Stimulated activated CD8-positive, alpha-beta memory T cell treated with anti-CD3 and anti-CD28 coated beads, Interleukin-7, amount 100 ng/mL, for 1 hour (primary cell): ENCODE measurements at places on chromosomes 13 and 19.

DNA sequence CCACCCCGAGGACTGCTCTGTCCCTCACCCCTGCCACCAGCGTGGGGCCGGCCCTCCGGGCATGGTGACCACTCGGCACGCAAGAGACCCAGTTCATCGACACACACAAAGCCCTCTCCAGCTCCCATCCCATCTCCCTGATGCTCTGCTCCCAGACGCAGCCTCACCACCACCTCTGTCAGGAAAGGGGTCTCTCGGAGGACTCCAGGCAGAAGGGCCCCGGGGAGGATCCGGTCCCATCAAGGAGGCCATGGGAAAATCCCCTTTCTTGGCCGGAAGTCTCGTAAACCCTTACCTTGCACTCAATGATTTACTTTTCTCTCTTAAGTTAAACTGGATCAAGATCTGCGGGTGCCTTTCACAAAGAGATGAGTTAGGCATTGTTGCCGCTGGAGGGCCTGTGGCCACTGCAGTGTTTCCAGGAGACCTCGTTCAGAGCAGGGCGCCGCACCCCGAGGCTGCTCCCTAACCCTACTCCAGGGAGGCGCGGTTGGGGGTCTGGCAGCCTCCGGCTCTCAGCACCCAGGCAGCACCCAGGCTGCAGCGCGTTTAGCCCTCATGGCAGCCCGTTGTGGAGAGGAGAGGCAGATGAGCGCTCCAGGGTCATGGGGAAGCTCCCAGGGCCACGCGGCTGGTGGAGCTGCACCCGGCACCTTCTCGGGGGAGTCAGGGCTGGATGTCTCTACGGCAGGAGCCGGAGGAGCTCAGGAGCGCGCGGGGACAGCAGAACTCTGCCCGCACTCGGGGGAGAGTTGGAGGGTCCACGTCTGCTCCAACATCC lies 31.0 kb downstream of the C2CD4C start:
- no peak for DNase-seq

DNA sequence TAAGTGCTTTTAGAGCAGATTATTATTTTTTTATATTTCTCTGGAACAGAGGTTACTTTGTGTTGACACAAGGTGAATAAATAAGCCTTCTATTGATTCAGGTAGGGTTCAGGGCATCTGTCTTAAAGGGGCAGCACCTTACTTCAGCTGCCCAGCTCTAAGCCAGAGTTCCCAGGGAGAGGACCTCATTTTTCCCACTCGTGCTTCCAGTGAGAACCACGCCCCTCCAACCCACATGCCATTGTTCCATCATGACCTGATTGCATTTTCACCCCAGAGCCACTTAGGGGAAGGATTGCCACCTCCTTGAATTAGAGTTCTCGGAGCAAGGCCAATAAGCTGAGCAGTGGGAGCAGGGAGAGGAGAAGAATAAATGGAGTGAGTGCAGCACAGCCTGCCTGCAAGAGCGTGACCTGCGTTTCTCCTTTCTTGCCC lies 104.3 kb upstream of the FRY start:
- no peak for DNase-seq

DNA sequence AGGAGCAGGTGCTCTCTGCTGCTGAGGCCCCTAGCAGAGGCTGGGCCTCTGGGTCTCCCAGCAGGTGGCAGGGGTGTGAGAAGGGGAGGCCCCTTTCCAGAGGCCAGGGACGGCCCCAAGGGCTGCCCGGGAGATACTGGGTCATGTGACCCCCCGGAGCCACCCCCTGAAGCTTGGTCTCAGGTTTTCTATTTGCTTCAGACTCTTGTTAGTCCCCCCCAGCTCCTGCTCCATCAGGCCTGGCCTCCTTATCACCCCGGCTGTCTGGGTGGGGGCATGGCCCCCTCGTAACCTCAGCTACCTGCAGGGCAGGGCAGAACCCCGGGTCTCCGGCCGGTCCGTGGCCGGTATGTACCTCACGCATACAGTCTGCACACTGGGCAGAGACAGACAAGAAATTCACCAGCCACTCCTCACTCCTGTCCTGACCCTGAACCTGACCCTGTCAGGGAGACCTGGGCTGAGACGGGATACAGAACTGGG lies 13.2 kb upstream of the TCF3 start:
- no peak for DNase-seq

- DNase-seq, result no peak
Observed at GRCh38 chr13:102582256-102582655, 14.5 kb upstream of the TPP2 start.

- no peak for DNase-seq
Observed at GRCh38 chr19:418761-419671, 10.1 kb upstream of the C2CD4C start.

GRCh38 chr13:34469196-34469986 lies 472.7 kb upstream of the NBEA start:
- no peak for DNase-seq

DNA sequence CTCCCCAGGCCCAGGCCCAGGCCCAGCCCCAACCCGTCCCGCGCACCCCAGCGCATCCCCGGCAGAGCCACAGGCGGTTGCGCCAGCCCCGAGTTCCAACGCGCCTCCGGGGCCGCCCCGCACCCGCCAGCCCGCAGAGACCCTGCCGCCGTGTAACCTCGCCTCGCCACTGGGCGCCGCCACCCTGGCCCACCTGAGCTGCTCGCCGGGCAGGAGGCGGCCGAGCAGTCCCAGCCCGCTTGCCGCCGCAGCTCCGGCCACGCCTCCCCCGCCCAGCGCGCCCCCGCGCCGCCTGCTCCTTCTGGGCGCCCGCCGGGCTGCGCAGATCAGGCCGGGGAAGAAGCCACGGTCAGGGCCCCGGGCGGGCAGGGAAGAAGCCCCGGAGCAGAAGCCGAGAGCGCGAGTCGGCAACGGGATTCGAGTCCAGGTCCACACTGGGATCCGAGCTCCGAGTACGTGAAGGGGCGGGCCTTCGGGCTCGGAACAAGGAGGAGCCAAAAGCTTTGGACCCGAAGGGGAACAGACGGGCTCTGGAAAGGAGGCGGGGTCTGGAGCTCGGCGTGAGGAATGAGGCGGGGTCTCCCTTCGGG lies at the start of gene MBOAT7:
TSS of gene MBOAT7 (minus strand) at position 436 of the 590 bp plus-strand sequence. CDS start 1,072 bp downstream, outside the sequence.
- no peak for DNase-seq
